ENCODE measurements at places on chromosomes 2 and 18.

GRCh38 chr2:105739944-105740530, 4.7 kb upstream of the NCK2 start:
- no peak for DNase-seq

DNA sequence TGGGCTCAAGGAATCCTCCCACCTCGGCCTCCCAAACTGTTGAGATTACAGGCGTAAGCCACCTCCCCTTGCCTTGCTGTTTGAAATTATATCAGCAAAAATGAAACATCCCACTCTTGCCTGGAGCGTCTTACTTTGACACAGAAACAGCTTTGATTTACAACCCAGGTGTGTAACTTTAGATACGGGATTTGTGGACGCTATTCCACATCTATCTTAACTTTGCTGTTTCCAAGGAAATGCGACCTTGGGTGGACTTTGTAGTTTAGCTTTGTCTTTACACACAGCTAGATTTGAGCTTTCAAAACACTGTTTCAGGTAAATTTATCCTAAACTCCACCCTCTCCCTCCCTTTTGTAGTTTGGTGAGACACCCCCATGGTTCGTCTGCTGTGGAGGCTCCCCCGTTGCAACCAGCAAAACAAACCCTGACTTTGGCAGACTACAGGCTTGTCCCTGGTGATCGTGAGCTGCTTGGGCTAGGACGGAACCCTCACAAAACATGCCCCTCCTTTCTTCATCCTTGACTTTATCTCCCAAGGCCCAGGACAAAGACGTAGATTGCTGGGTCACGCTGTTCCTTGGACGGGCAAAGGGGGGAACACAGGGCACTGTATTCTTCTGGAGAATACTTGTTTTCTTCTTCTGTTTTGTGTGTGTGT, 5.5 kb upstream of the MSH6 start:
- no peak for DNase-seq

DNA sequence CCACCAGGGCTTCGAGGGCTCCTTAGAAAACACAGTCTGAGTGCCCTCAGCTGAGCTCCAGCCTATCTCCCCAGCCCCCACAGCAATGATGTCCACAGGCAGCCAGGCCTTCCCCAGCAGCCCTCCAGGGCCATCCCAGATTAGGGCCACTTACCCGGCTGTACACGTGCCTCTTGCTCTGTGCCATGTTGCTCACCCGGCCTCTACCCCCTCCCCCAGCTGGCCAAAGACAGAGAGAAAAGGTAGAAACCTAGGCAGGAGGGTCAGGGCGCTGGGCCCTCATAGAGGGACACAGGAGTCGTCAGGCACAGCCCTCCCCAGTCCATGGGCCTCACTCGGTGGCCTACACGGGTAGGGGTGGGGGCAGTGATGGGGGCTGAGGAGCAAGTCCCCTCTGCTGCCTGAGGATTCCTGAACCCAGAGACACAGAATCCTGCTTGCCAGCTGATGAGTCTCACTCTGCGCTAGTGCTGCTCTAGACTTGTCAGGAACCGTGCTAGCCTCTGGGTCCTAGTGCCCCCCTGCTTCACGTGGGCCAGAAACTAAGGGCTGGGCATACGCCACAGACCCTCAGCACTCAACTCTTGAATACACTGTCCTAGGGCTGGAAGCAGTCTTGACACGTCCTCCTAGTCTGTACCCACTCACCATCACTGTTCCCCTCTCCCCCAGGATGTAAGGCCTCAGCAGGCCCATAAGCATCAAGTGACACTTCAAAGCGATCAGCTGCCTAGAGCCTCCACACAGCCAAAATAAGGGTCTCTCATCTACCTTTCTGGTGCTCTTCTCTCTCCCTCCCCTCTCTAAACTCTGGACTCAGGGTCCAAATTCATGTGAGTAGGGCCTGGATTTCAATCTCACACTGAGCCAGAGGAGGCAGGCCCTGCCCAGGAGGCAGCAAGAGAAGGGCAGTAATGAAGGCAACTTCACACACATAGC, at the start of gene DCTN1:
TSS of gene DCTN1 (minus strand) at position 461 of the 939 bp plus-strand sequence. CDS start at position 187, 274 bp downstream.
- DNase-seq, result no peak

GRCh38 chr2:159249990-159250715, 36.4 kb downstream of the WDSUB1 start:
- DNase-seq, result no peak

DNA sequence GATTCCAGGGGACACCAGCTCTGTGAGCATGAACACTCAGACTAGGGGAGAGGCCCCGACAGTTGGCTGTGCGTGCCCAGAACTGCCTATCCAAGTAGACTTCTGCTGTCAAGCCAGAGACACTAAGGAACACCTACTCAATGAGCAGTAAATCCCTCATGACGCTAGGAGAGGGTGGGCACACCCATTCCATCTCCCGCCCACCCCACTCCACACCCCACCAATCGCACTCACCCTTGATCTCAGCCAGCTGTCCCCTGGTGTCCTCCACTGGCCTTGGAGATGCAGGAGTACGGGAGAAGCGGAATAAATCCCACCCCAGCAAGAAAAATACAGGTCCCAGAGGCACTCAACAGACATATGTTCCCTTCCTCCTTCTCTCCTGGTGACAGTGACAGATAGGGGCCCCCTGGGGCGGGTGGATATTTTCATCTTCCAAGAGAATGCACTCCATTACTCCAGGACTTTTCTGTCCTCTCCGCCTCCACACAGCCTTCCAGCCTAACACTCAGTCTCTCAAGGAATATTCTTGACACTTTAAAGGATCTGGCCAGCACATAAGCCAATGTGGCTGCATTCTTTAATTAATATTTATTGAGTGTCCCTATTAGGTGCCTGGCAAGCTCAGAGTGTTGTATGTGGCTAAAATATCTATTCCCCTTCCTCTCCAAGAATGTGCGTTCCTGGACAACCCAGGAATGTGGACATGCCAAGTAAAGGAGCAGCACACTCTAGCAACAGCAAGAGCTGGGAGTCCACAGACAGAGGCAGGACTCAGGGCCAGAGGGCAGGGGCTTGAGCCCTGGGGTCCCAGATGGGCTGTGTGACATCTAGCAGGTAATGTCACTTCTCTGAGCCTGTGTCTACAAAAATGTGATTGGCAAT, 13.1 kb upstream of the SMAD7 start:
- no peak for DNase-seq

Data from T-helper 9 cell (primary cell).